Stimulated activated CD8-positive, alpha-beta memory T cell treated with anti-CD3 and anti-CD28 coated beads, Interleukin-4, amount 100 ng/mL, for 1 hour (primary cell): ENCODE measurements at places on chromosomes 12 and 14.
A peak's percentile ranks its signal among the peaks of the same experiment; 100 is the strongest.

DNA sequence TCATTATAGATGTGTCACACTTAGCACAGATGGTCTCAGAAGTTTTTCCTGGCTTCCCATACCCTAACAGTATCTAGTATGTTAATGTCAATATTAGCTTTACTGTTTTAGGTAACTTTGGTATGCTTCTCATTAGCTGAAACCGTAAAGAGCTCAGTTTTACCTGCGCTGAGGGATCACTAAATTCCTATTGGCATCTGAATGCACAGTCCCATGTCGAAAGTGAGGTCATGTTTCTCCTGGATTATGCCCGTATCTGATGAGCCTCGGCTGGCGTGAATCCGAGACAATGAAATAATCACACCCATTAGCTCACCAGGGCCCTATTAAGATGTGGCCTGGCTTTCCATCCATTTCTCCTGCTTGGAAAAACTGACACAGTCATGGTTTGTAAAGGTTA, 418.2 kb downstream of the ZFP36L1 start:
- DNase-seq = no peak

GRCh38 chr14:23894362-23895052, 59.1 kb upstream of the DHRS4 start:
- DNase-seq = no peak

DNA sequence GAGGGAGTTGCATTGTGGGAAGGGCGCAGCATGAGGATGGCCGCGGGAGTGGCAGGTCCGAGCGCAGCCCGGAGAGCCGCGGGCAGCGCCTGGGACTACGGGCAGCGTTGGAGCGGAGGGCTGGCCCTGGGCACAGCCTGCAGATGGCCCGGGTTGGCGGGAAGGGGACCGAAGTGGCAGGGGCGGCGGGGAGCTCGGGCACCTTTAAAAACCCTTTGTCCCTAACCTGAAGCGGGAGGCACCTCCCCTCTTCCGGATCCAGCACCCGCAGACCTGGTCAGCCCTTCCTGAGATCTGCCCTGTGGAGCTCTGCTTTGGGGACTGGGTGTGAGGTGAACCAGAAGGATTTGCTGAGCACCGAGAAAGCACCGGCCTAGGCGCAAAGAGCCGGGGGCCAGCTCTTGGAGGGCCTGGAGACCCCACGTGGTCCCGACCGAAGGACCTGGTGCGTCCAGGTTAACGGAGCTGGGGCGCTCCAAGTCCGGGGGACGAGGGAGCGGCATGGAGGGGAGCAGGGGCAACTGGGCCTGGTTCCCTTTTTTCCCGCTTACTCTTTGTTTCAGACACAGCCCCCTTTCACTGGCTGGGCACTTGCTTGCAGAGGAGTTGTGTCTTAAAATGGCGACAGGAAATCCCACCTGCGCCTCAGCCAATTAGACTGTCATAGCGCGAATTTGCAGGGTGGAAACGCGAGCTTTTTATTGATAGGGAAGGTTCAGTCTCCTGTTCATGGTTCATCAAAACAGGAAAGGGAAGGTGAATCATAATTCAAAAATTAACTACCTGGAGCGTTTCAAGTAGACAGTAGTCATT, 792 bp upstream of the SLC38A1 start:
- peak; percentile 38 for DNase-seq

DNA sequence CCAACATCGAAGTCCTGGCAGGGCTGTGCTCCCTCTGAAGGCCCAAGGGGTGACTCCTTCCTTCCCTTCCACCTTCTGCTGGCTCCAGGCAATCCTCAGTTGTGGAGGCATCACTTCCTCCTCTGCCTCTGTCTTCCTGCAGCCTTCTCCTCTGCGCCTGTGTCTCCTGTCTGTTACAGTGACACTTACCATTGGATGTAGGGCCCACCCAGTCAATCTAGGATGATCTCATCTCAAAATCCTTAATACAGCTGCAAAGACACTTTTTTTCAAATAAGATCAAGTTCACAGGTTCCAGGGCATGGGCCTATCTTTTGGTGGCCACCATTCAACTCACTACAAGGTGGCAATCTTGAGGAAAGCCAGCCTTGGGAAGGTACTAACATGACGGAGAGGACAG, 155.1 kb downstream of the ESRRB start:
- DNase-seq = no peak

DNA sequence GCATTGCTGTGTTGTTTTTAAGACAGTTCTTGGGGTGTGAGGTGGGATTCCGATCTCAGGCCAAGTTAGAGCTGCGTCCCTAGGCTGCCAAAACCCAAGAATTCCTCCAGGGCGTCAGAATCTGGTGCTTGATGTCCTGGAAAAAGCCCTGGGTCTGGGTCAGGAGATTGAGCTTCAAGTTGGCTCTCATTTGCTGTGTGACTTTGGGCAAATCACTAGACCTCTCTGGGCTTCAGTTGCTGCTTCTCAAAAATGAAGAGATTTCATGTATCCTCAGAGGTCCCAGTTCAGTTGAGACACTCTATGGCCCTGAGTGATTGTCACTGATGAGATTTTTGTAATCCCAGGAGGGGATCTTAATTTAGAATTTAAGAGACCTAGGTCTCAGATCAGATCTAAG, 1.9 kb downstream of the WSCD2 start:
- DNase-seq = no peak

- DNase-seq = no peak
Measured at GRCh38 chr12:5487948-5488625, 56.2 kb downstream of the NTF3 start.

GRCh38 chr14:103097244-103097993, 2.9 kb downstream of the EXOC3L4 start:
- no peak for DNase-seq

DNA sequence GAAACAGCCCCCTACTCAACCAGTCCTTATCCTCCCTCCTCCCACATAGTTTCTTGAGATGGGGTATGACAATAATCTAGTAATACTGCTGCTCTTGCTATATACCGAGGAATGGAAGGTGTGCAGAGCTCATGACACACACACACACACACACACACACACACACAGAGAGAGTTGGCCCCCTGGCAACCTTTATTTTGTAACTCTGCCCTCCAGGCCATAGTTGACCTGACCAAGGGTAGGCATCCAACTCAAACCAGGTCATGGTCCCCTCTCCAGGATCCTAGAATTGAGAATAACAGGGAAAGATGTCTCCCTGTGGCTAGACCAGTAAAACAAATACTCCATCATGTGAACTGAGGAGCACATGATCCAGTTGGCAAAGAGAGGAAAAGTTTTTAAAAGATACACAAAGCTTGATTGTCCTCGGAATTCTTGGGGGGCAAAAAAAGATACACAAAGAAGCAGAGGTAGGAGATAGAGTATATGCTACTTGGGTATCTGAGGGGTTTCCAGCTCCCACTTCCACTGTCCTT, 11.3 kb downstream of the ERO1A start:
- no peak for DNase-seq

GRCh38 chr14:24960816-24961215, 89.1 kb downstream of the STXBP6 start:
- no peak for DNase-seq

DNA sequence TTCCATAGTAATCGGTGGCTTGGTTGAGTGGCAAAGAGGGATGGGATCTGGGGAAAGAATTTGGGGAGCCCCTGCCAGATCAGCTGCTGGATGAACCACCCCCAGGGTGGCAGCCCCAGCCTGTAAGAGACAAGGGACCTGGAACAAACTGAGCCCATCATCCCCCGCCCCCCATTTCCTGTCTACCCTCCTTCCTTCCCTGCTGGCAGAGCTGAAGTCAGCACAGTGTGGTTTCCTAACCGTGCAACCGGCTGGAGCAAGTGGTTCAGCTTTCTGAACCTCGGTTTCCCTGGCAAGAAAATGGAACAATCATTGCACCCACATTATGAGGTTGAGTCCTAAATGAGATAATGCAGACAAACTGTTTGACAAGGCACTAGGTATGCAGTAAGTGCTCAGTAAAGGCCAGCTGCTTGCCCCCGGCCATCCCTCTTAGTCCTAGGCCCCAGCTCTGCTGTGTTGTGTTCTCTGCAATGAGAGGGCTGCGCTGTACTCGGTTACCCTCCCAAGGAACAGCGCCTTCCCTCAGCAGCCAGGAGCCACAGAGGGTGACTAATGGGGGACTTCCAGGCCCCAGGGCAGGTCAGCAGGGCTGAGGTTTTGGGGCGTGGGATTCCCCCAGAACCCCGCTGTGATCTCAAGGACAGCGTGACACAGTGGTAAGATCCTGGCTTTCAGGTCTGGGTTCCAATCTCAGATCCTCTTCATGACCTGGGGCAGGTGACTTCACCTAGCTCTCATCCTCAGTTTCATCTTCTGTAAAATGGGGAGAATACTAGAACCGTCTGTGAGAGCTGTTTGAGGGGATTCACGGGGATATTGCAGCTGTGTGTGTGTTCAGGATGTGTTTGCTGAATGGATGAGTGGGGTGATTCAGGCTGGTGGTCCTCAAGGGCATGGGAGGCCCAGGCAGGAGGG, 16.5 kb downstream of the SELPLG start:
- DNase-seq = peak; percentile 57

- no peak for DNase-seq
Measured at GRCh38 chr14:33532553-33532952, 418.3 kb downstream of the EGLN3 start.

DNA sequence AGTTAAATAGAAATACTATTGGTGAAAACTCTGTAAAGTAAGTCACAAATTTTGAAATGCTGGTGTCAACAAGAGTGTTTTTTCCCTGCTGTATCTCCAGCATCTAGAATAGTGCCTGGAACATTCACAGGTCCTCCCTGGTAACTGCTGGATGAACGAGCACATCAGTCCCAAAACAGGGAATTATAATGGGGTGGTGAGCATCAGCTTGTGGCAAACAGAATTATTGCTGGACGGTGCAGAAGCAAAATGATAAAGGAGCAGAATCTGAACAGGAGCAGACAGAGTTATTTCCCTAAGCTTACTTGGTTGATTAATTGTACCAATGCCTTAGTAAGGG, 129.9 kb downstream of the GRIP1 start:
- no peak for DNase-seq

DNA sequence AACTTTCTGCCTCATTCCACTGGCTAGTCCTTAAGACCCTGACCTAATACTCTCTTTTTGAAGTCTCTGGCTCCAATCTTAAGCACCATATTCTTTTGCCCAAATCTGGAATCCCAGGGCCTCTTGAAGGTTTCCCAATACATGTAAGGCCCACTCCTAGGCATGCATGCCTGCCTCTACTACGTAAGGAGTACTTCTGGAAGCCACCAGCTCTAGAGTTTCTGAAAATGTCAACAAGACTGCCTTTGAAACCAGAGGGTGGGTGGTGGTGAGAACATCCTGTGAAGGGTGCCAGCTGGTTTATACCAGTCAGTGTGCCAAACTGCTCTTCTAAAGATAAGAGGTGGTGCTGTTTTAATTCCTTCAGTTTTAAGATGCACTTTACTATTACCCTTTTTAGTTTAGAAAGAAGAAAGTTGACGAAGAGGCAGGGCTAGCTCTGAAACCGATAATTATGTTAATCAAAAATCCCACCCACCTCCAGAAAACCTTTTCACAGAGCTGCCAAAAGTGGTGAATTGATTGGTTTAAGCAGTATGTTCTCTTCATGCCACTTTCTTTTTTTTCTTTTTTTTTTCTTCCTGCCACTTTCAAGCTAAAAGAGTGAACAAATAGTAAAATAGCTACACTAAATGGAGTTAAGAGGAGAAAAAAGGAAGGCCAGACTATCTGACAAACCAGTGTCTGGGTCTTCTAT, 8.7 kb upstream of the WDR89 start:
- peak; percentile 14 for DNase-seq

DNA sequence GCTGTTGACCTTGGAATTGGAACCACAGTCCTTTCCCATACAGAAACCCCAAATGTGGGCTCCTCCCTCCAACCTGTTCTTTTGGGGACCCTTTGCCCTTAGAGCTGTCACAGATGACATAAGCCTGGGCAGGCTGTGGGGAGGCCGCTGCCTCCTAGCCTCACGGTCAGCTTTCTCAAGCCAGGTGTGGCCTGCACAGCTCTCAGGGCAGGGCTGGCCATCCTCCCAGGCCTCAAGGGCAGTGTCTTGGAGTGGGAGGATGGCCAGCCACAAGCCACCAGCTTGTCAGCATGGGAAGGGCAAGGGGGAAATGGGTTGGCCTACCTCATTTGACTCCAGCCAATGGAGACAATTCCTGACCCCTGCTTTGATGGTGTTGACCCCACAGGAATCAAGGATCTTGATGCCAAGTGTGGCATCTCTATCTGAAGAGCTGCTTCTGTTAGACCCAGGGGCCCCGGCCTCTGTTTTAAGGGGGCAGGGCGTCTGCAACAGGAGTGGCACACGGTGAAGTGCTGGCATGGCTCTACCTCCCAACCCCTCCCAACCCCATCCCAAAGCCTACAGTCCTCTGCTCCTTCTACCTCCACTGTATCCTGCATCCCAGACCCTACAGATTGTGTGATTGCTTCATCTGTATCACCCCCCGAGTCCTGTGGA, 11.5 kb downstream of the CBLN3 start:
- no peak for DNase-seq

- DNase-seq = no peak
Measured at GRCh38 chr12:112489456-112489855, 70.7 kb downstream of the PTPN11 start.

- DNase-seq = no peak
Measured at GRCh38 chr12:96190413-96191108, 3.6 kb upstream of the ELK3 start.

DNA sequence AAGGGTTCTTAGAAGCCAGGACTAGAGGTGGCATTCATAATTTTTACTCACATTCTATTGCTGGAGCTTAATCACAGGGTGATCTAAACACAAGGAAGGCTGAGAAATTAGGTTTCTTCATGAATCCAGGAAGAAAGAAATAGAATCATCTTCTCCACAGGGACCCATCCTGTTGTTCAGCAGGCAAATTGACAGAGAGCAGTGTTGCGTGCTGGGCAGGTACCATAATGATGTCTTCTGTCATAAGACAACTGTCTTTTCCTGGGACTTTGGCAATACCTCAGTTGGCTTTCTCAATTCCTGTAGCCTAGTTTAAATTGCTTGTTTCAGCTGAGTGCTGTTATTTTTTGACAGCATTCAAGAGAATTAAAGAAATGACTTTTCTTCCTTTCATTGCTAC, 468.0 kb upstream of the SYT1 start:
- DNase-seq = no peak

DNA sequence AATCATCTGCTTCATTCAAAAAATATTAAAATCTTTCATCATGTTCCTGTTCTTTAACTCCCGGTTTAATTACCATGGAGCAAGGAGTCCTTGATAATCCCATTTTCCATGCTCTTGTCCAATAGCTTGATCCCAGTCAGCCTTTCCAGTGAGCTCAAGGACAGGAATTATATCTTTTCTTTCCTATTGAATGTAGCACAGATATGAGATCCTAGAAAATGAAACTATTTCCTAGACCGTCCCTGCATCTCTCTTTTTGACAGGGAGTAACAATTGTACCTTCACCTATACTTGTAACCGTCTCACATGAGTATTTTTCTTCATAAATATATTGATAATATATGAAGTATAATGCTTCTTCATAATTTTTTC, 35.6 kb downstream of the PIK3C2G start:
- no peak for DNase-seq
